ENCODE measurements at places on chromosomes 1 and 21. TPM values are rescaled to one million over a fixed set of nuclear protein-coding genes. Genes with fewer than 3 reads are reported as not detected.

GRCh38 chr1:222107267-222107666, 365.4 kb upstream of the DUSP10 start:
- DNase-seq: no peak

- DNase-seq: peak; percentile 32
These were observed 30.6 kb upstream of the CTPS1 start for GRCh38 chr1:40948741-40949443.

GRCh38 chr1:63984257-63984929, 210.6 kb downstream of the ROR1 start:
- no peak for DNase-seq

DNA sequence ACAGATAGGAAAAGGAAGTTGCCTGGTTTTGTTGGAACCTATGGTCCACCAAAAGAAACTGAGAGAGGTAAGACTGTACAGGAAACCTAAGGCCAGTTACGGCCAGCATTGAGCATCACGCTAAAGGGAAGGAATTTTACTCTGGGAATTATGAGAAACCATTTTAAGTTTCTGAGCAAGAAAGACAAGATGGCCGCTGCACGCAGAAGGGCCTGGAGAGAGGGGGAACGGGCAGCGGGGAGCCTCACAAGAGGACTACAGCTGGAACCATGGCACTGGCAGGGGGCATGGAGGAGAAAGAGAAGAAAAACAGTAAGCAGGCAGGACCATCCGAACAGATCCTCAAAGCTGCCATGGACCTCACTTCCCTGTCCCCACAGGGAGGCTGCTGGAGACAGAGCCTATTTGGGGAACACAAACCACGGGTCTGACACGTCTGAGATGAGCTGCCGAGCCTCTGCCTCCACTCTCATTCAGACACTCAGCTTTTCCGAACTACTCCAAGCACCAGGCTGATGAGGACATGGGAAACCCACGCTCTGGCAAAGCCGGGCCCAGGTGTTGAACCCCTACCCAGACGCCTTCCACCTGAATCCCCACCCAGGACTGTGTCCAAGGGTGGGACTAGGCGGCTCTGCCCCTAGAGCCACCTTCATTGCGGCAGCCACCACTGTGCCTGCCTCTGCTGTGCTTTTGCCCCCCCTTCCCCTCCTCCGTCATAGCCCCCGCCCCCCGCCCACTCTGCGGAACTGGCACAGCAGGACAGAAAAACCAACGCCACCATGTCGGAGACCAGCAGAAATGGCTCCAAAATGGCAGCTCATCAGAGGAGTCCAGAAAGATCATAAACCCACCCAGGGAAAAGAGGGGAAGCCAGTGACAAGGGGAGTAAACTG, 69.0 kb downstream of the CD46 start:
- DNase-seq: no peak

DNA sequence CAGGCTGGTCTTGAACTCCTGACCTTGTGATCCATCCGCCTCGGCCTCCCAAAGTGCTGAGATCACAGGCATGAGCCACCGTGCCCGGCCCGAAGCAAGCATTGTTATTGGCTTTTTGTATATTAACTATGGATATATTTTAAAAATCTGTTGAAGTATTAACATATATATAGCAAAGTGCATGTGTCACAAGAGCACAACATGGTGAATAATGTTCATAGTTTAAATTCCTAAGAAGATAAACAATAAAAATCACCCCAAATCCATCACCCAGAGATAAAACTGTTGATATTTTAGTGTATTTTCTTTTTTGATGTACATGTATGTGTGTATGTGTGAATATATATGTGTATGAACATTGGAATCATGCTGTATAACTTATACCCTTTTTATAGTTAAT, 9.1 kb upstream of the FOXE3 start:
- DNase-seq: no peak

CFHR5 gene
- not detected for total RNA-seq

TNNI3K gene
- not detected for total RNA-seq

DNA sequence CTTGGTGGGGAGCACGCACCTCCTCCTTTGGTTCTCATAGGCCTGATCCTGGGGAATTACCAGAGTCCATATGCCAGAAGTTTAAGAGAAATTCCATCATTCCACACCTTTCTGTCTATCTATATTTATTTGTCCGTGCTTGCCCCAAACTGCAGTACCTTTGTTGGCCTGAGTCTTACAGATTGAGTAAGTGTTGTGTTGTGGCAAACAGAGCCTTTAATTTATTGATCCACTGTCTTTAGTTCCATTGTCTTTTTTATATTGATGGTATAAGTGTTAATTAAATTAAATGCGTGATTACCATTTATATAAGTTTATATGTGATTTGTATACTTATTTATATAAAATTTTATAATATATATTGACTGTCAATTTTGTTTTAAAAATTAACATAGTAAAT, 4.9 kb downstream of the SH3BGR start:
- DNase-seq: no peak

DNA sequence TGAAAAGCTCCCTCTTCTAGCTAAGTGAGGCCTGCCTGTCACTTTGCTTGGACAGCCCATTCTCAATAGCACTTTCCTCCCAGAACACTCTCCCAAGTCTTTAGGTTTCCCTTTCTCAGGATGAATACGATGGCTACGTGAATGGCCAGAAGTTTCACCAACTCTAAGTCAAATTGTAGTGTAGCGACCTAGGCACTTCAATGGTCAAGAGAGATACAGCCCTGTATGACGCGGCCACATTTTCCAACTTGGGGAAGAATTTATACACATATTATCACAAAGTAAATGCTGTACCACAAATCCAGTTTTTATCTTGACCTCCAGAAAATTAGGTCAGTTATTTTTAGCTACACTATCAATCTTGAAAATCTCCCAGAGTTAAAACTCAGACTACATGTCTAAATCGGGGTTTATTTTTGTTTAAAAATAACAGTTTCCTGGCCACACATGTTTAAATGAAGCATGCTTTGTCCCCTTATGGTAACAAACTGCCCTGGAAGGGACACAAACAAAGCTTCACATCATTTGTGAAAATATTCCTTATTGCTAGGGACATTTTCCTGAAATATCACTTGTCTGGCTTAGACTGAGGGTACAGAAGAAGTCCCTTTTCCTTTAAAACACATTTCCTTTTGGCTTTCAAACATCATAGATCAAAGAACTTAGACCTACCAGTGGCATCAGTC, 192.6 kb downstream of the GABPA start:
- no peak for DNase-seq

DNA sequence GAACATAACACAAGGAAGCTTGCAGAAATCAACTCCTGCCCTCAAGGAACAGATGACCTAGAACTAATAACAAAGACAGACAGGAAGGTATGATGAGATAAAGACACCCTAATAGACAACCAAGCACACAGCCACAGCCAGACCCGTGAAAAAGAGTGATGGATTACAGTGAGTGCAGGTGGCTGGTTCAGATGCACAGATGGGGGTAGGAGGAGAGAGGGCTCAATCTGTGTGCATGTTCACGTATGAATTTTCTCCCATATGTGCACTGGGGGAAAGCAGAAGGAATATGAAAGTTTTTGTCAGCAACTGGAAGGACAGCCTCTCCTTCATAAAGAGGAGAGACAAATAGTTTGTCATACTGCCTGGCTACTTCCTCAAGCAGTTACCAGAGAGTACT, 367.1 kb downstream of the PBX1 start:
- DNase-seq: no peak

- no peak for DNase-seq
These were observed 232.3 kb upstream of the USP24 start for GRCh38 chr1:55447488-55447887.

DNA sequence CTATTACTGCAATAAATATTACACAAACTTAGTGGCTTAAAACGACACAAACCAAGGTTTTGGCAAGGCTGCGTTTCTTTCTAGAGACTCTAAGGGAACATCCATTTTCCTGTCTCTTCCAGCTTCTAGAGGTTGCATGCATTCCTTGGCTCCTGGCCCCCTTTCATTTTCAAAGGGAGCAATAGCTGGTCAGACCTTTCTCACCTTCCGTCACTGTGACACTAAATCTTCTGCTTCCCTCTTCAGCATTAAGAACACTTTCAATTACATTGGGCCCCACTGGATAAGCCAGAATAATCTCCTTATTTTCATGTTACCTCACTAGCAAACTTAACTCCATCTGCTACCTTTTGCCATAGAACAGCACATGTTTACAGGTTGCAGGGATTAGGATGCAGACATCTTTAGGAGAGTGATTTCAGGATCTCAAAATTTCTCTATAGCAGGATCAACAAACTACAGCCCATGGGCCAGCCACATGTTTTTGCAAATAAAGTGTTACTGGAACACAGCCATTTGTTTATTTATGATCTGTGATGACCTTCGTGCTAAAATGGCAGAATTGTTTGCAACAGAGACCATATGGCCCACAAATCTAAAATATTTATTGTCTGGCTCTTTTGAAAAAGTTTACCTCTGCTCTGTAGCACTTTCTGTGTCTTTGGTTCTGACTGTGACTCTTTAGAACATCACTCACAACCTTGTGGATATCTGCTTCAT, 221.5 kb upstream of the SGIP1 start:
- DNase-seq: no peak

- no peak for DNase-seq
These were observed 42.8 kb upstream of the RASAL2 start for GRCh38 chr1:178051071-178051470.

INSRR gene
- not detected for total RNA-seq

DNA sequence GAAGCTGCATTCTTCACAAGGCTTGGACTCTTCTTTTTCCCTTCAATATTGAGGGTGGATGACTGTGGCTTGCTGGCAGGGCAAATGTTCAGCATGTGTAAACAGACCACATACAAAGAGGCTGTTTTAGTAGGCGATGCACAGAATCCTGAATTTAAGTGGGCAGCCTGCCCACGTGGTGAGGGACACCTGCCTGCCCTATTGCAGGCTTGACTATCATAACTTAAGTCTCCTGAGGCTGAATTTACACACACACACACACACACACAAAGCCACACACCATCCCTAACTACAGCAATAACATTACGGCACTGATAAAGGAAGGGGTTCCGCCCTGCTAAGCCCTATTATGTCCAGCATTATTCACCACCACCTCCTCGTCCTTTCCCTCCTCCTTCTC, 15.9 kb downstream of the SYT2 start:
- no peak for DNase-seq

FCRL4 gene
- total RNA-seq: not detected

DNA sequence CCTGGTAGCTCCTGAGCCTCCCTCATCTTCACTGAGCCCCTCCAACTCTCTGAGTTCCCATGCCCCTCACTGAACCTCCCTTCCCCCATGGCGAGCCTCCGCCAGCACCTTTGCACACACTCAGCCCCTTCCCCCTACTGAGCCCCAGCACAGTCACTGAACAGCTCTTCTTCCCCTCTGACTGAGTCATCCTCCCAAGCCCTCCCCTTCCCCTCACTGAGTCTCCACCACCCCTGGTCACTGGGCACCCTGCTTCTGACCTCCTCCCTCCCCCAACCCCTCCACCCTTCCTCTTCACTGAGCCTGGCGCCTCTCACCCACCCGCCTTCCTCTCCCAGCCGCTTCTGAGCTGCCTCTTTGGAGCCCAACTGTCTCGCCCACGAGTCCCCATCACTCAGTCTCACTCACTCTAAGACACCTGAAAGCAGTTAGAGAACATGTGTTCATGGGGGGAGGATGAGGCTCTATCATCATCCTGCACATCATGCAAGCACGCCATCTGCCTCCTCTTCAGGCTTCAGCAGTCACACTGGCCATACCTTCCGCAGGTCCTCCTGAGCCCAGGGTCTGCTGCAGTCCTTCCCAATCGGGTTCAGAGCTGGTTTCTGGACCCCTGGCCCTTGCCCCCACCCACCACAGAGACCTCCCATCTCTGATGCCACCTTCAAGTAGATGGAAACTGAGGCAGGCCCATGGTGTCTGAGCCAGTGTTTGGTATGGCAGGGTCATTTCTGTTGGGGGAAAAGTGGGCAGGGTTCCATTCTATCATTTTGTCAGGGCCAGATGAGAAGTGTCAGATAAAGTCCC, 2.0 kb upstream of the TRNP1 start:
- DNase-seq: no peak

DNA sequence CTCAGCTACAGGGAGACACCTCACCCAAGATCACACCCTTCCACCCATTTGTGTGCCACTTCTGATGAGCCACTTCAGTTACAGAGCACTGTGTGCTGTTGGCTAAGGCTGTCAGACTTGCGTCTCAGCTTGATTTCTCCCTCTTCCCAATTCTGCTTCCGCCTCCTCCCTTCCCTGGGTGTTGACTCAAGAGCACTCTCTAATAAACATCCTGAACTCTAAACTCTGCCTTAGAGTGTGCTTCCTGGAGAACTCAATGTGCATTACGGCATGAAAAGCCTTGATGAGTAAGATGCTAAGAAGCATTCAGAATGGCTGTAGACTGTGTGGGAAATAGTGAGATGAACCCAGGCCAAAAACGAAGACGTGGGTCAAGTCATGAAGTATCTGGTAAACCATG, 54.9 kb upstream of the S1PR1 start:
- DNase-seq: no peak

- no peak for DNase-seq
These were observed 13.6 kb downstream of the STYXL2 start for GRCh38 chr1:167107456-167107855.

SPRR4 gene
- not detected for total RNA-seq

GRCh38 chr1:78561856-78562255, 58.4 kb upstream of the IFI44L start:
- DNase-seq: no peak

Measured in progenitor cell of endocrine pancreas (in vitro differentiated cells).